ENCODE measurements at places on chromosomes 5 and 9.

- no peak for DNase-seq
Observed at GRCh38 chr9:131697097-131697496, 42.8 kb downstream of the RAPGEF1 start.

- no peak for DNase-seq
Observed at GRCh38 chr9:36987409-36987808, 46.7 kb downstream of the PAX5 start.

- DNase-seq, result no peak
Observed at GRCh38 chr9:129384491-129385210, 206.6 kb upstream of the IER5L start.

- no peak for DNase-seq
Observed at GRCh38 chr5:104421431-104421830, 858.8 kb upstream of the NUDT12 start.

GRCh38 chr9:130003943-130004552, 38.9 kb downstream of the FNBP1 start:
- no peak for DNase-seq

- no peak for DNase-seq
Observed at GRCh38 chr9:114300846-114301797, 21.8 kb upstream of the ORM1 start.

- no peak for DNase-seq
Observed at GRCh38 chr5:58071566-58071965, 388.3 kb downstream of the PLK2 start.

DNA sequence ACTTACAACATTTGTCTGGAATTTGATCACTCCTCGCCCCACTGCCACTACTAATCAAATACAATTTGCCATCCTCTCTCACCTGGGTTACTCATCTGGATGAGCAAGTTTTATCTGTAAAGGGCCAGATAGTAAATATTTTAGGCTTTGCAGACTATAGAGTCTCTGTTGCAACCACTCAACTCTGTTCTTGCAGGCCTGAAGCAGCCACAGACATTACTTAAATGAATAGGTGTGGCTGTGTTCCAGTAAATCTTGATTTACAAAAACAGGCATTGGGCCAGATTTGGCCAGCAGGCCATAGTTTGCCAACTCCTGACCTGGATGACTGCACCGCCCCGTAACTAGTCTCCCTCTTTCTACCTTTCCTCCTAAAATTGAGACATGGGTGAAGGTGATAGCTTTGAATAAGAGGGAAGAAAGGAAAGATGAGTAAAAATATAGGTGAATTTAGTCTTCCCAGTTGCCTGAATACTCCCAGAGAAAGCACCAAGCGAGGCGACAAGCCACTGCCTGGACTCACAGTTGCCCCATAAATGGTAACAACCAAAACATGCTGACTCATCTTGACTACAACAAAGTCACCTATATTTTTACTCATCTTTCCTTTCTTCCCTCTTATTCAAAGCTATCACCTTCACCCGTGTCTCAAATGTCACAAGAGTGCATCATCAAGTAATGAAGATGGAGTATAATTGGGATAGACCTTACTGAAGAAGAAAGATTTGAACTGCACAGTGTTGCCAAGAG, 32.5 kb upstream of the SCAMP1 start:
- DNase-seq, result no peak

DNA sequence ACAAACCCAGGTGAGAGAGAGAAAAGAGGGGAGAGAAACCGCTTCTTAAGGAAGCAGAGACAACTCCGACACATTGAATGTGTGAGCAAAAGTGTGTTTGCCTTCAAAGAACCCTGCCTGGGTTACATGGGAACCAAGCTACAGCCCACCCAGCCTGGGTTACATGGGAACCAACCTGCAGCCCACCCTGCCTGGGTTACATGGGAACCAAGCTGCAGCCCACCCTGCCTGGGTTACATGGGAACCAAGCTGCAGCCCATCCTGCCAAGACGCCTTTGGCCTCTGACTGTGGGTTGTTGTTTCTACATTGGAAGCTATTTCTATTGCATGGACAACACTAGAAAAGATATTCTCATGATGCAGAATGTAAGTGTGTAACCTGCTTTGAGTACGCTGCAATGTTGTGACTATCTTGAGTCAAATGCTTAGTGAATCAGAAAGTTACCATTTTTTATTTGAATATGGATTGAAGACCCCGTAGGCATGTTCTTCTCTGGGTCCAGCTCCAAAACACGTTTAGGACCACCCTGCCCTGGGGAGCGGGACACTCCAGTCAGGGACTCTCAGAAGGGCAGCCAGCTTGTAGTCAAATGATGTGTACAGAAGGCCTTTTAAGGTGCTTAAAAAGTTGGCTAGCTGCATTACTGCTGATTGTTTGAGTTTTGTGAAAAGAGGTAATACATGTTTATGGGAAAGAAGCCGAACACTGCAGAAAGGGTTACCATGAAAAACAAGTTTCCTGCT, 39.1 kb upstream of the UNC5A start:
- DNase-seq, result no peak

- no peak for DNase-seq
Observed at GRCh38 chr9:76336027-76336426, 58.2 kb downstream of the RFK start.

- DNase-seq, result no peak
Observed at GRCh38 chr5:159190170-159190569, 19.2 kb downstream of the RNF145 start.

DNA sequence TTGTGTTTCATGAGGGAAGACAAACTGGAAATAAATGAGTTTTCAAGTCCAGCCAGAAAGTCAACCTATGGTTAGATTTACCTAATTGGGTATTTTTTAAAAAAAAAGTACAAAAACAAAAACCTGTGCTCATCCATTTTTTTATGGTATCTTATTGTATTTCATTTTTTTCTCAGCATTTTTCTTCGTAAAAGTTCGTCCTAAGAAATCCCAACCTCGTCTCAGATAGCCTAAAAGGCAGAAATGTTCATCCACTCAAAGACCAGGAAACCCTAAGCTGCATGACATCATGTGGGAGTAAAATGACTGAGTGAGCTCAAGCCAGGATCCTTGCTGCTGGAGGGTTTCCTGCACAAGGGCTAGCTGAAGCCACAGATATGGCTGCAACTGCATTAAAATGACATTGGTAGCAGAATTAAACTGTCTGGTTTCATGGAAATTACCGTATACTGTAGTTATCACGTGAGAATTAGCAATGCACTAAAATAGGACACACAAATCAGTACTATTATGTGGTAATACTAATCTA, 70.4 kb downstream of the NFIB start:
- no peak for DNase-seq
